ENCODE measurements at places on chromosomes 4 and X. TPM values are rescaled to one million over a fixed set of nuclear protein-coding genes. Genes with fewer than 3 reads are reported as not detected.

The SPP1 gene
- polyA plus RNA-seq = 343 TPM

DNA sequence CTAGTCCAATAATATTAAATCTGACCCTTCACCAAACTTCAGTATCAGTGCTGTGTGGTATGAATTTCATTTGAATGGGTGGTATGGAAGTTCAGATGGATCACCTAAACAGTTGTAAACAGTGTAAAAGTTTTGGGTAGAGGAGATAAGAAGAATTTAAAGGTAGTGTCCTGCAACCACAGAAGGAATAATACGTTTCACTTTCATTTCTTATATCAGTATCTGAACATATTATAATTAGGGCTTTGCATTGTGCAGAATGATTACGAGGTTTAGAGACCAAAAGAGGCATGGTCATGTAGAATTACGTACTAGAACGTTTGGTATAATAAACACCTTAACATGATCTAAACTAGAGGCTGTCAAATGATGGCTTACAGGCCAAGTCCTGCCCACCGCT lies 116.1 kb downstream of the PDLIM5 start:
- DNase-seq = no peak

DNA sequence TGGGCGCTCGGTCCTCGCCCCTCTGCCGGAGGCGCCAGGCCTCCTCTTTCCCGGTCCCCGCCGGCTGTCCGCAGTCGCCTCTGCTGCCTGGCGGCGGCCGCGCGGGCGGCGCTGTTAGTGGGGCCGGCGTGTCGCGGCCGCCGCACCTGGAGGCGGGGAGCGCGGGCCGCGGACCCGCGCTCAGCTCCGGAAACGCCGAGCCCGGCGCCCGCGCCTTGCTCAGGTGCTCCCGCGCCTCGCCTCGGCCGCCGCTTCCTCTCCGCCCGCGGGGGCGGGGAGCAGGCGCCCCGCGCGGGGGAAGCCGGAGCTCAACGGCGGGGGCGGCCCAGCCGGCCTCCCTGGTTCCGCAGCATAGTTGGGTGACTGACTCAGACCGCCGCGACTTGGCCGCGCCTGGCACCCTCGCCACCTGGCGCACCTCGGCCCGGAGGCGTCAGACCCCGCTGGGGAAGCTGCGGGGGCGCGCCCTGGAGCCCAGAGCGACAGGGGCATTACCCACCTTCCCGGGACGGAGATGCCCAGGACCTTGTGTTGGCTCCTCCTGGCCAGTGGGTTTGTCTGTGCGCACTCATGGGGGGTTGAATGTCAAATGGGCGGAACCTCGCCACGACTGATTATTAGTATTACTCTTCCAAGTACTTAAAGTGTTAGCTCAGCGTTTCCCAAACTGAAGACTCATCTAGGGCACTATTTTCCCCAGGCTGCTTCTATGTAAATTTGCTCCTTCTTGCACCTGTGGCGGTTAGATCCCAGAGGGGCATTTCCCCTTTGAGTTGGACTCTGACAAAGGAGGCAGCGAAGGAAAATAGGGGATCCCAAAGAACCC lies at the start of gene ARAP2:
TSS of gene ARAP2 (minus strand) at position 258 of the 826 bp plus-strand sequence. CDS start 15,028 bp downstream, outside the sequence.
- no peak for DNase-seq

The ARAP2 gene
- 7.7 TPM for polyA plus RNA-seq

DNA sequence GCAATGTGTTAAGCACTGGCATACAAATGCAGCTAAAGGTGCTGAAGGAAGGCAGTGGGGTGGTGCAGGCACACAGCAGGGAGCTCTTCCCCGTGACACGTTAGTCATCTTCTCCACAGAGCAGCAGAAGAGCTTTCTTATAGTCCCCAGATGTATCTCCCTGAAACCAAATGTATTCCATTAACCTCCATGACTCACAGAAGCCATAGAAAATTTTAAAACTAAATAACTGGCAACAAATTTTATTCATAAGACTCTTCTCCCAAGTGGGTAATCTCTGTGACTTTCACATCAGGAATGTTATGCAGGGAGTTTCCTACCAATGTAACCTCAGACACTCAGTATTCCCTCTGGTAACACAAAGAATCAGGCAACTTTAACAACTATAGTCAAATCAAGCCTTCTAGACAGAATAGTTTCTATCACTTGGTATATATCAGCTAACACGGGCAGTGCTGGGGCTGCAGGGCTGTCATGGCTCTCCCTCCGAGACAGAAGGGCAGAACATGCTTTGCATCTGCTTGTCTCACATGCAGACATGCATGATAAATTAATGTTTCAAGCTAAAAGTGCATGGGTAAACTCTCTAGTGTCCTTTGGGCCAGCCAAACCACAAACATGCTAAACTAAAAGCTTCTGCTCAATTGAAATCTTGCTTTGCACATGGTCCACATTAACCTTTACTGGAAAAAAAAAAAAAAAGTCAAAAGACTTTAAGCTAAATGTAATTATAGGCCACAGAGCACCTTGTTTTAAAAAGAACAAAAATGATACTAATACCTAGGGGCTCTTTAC lies 28.2 kb downstream of the ANXA5 start:
- no peak for DNase-seq

DNA sequence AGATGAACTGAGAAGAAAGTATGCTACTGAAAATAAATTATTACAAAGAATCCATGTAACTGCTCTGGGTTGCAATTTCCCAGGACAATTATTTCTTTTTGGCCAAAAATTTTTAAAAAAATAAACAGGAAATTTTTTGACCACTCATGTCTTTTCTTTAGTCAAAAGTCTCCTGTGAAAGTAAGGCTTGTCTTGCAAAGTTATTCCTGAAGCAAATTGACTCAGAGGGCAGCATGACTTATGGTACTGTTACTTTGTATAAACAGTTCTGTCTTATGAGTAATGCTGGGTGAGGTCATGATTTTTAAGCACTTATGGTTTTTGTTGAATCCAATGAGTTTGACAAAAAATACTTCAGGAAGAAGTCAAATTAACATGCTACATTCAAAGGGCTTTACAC lies 292.8 kb upstream of the ARSJ start:
- DNase-seq = no peak
